ENCODE measurements at places on chromosomes 3 and 15.

- DNase-seq: no peak
Observed at GRCh38 chr3:28232659-28233058, 8.8 kb upstream of the CMC1 start.

DNA sequence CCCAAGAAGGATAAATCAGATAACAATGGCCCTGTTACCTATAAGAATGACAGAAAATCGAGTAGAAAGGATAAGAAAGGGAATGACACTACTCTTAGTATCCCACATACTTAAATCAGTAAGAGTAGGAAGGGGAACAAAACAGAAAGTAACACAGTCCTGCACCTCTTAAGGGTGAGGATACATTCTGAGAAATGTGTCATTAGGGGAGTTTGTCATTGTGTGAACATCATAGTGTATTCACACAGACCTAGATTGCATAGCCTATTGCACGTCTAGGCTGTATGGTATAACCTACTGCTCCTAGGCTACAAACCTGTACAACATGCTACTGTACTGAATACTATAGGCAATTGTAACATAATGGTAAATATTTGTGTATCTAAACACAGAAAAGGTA, 142.6 kb downstream of the PLCH1 start:
- no peak for DNase-seq

DNA sequence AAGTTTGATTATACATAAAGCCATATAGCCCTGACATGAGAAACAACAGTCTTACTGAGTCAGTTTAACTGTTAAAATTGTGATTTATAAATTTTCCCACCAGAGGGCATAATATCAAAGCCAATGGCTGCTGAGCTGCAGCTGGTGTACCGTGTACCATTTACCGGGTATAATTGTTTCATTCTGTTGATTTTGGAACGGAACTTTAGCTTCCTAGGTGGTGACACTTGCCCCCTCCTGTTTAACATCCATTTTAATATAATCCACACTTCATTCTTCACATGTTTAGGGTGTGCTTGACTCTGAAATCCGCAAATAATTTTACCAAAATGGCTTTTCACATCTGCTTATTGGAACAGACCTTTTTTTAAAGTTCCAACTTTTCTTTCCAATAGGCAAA, 72.8 kb downstream of the SLC9A9 start:
- DNase-seq: no peak

DNA sequence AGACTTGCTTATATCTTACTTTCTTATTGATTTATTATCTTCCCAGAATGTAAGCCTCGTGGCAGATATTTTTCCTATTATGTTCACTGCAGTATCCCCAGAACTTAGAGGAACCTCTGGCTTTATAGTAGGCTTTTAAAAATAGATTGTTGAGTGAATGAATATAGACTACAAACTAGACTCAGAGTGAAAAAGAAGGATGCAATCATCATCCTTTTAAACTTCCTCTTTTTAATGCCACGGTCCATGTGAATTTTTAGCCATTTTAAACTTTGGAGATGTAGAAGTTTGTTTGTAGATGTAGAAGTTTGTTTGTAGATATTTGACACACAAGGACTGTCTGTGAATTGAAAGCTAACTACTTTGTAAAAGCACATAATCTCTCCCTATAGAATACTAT, 7.2 kb upstream of the P2RY12 start:
- DNase-seq: no peak

DNA sequence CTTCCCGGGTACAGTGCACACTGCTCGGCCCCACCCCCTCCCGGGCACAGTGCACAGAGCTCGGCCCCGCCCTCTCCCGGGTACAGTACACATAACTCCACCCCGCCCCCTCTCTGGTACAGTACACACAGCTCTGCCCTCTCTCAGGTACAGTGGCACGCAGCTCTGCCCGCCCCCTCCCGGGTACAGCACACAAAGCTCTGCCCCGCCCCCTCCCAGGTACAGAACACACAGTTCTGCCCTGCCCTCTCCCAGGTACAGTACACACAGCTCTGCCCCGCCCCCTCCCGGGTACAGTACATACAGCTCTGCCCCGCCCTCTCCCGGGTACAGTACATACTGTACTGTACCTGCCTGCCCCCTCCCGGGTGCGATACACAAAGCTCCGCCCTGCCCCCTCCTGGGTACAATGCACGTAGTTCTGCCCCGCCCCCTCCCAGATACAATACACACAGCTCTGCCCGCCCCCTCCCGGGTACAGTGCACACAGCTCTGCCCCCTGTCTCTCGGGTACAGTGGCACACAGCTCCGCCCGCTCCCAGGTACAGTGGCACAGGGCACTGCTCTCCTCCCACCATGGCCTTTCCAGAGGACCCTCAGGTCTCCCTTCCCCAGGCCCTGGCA, 16.4 kb upstream of the PRR20G start:
- DNase-seq: no peak

- no peak for DNase-seq
Observed at GRCh38 chr3:43022121-43022520, 43.0 kb downstream of the GASK1A start.

DNA sequence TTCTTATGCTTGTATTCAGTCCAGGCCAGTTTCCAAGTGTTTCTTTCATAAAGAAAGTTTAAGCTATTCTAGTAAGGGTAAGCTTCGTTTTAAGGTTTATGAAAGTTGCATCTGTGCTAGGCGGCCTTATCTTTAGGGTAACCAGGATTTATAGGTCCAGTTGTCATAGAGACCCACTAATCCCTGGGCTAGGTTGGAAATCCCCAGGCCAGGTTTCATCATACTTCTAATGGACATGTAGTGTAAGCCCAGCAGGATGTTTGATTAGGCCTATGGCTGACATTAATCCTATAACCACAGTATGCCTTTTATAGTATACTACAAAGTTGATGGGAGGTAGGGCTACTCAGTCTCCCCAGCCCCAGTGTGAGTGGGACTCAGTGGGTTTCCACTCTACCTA, 312.4 kb downstream of the CACNA2D3 start:
- DNase-seq: no peak

DNA sequence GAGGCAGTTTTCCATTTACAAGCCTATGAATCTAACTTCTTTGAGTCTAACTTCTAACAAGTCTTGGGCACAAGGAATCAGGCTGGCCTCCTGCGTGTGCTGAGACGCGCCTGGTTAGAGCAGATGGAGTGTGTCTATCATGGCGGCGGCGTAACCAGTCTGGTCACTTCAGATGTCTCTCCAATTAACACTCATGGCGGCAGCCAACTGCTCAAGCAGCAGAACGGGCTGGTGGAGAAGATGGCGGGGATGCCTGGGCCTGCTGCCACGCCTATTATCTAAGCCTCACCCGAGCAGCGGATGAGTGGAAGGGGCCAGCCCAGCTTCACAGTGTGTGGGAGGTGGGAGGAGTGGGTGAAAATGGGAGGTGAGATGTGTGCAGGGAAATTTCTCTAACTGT, 246.4 kb upstream of the TPRG1 start:
- no peak for DNase-seq

DNA sequence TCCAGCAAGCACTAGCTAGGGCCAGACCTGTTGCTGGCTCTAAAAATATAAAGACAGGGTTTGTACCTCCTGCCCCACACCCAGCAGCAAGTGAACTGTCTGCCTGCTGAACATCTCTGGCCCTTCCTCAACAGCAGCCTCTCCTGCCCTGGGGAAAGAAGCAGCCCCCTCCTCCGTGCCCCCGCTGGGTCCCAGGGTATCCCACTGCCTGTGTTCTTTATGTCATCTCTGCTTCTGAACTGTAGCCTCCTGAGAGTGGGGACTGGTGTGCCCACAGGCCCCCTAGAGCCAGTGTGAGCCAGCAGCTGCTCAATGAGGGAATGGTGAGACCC, 54.5 kb downstream of the ACAD9 start:
- DNase-seq: no peak

GRCh38 chr3:69354948-69355347, 30.9 kb downstream of the FRMD4B start:
- DNase-seq: no peak

- no peak for DNase-seq
Observed at GRCh38 chr3:115930922-115931321, 307.6 kb downstream of the GAP43 start.

DNA sequence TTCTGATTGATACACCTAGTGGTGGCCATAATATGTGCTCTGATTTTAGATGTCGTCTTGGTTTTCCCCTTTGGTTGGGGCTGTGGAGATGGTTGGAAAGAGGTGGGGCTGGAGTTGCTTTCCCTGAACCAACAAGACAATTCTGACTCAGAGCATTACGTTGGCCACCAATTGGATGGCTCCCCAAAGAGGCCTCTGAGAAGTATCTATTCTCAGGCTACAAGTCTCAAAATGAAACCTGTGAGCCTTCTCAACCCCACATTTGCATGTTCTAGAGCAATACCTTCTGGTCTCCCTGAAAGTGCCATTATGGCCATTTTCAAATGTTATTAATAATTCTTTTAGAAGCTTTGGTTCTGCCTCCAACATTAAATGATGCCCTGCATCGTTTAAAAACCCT, 188.4 kb upstream of the WNT5A start:
- peak; percentile 22 for DNase-seq

- DNase-seq: no peak
Observed at GRCh38 chr3:40615110-40615915, 90.6 kb downstream of the ZNF621 start.

GRCh38 chr3:77041811-77042210, 1.9 kb downstream of the ROBO2 start:
- no peak for DNase-seq
